ENCODE measurements at places on chromosomes 7 and 10.

- no peak overlapping the region for H3K27ac ChIP-seq
- no peaks in the 10 kb centered on the region for H3K27me3 ChIP-seq
- no peak overlapping the region for H3K4me3 ChIP-seq
- no peak for DNase-seq
- H3K4me1 ChIP-seq: peaks cover 20% of the 10 kb centered on the region
Observed at GRCh38 chr10:25257646-25258045, 82.8 kb downstream of the GPR158 start.

DNA sequence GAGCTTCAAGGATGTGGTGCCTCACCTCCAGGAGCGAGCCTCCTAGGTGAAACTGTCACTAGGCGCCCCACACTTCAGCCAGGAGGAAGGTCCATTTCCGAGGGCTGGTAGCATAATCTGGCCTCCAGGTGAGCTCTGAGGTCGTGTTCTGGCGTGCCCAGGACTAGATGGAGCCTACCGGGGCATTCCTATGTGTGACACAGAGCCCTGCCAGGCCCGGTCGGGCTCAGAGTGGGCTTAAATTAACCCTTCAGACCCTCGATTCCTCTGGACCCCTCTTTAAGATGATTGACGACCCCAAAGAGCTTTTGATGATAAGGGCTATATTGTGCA, 233.1 kb downstream of the EBF3 start:
- DNase-seq: no peak
- no peaks in the 10 kb centered on the region for H3K4me1 ChIP-seq
- H3K27me3 ChIP-seq: peaks cover 6% of the 10 kb centered on the region
- no peak overlapping the region for H3K27ac ChIP-seq
- H3K4me3 ChIP-seq: no peak overlapping the region

DNA sequence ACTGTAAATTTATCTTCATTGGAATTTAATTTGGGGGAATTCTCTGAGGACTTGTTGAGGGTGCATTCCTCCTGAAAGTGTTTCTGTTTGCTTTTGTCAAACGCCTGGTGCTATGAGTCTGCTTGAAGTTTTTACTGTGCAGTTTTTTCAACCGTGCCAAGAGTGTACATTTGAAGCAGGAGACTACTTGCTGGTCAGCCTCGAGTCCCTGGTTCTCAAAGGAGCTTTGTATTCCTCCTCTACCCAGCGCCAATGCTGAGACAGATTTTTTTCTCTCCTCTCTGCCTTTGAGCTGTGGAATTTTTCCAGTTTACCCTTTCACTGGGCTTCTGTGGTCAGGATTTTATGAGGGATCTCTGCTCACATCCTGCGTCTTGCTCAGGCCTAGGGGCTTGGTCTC, 62.1 kb downstream of the NPY start:
- H3K4me1 ChIP-seq: peaks cover 33% of the 10 kb centered on the region
- no peak overlapping the region for H3K4me3 ChIP-seq
- peaks cover 8% of the 10 kb centered on the region for H3K27me3 ChIP-seq
- peak overlapping the region; percentile 19 for H3K27ac ChIP-seq
- no peak for DNase-seq

DNA sequence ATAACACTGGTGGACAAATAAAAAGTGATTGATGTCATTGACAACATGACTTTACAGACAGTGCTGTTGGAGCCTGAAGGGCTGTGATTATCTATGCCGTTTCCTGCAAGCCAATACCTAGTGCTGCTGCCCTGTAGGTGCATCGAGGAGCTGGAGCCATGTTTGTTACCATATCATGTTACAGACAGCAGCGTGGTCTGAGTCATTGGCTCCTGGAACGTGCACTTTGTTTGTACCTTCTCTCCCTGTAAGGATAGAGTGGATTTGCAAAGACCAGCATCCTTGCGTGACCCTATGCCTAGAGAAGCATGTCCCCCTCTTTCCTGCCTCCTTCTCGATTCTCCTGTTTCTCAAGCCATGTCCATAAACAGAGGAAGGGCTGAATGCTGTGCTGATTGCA, 597.2 kb downstream of the TYW1 start:
- no peaks in the 10 kb centered on the region for H3K36me3 ChIP-seq
- H3K4me1 ChIP-seq: peaks cover 59% of the 10 kb centered on the region
- H3K27ac ChIP-seq: peak overlapping the region; percentile 66
- H3K27me3 ChIP-seq: peaks cover 32% of the 10 kb centered on the region
- no peak overlapping the region for H3K4me3 ChIP-seq

DNA sequence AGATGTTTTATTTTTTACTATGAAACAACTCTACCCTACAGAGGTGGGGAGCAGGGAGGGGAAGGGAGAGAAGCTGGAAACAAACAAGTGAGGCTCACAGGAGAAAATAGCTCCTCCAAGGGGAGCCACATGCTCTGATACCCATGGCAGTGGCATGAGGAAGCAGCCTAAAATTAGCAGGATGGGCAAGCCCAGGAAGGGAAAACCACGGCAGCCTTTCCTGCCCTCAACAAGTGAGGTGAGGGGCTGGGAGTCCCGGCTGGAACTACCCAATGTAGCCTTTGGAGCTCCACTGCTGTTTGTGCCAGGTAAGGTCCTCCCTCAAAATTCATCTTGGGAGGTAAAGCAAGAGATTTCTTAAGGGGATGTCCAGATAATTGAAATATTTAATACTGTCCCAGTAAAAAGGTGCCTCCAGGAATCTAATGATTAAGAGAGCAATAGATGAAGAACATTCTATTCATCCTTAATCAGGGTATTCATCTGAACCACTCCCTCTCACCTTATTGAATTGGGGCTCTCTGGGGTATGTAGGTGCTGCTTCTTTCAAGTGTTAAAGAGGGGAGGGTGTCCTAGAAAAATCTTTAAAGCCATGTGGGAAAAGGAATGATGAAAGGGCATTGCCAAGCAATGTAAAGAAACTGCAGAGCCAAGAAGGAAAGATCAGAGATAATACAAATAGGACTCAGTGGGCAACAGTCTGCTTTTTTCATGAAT, 12.8 kb upstream of the HERC4 start:
- H3K4me1 ChIP-seq: peaks cover 5% of the 10 kb centered on the region
- no peak overlapping the region for H3K27ac ChIP-seq
- H3K4me3 ChIP-seq: no peak overlapping the region
- peaks cover 3% of the 10 kb centered on the region for H3K27me3 ChIP-seq
- H3K36me3 ChIP-seq: no peaks in the 10 kb centered on the region

GRCh38 chr10:75611172-75611992, 180.0 kb downstream of the LRMDA start:
- DNase-seq: no peak
- peak overlapping the region; percentile 97 for H3K27ac ChIP-seq
- H3K27me3 ChIP-seq: no peaks in the 10 kb centered on the region
- H3K4me3 ChIP-seq: no peak overlapping the region

- peaks cover 10% of the 10 kb centered on the region for H3K36me3 ChIP-seq
- DNase-seq: no peak
- no peak overlapping the region for H3K4me3 ChIP-seq
- no peaks in the 10 kb centered on the region for H3K27me3 ChIP-seq
Observed at GRCh38 chr10:56771343-56771742, 410.3 kb upstream of the ZWINT start.

GRCh38 chr7:116614499-116615262, 57.3 kb upstream of the MET start:
- no peak for DNase-seq
- no peaks in the 10 kb centered on the region for H3K36me3 ChIP-seq
- H3K27me3 ChIP-seq: no peaks in the 10 kb centered on the region
- no peak overlapping the region for H3K27ac ChIP-seq
- no peak overlapping the region for H3K4me3 ChIP-seq

- peaks cover 18% of the 10 kb centered on the region for H3K4me1 ChIP-seq
- no peak overlapping the region for H3K27ac ChIP-seq
- no peaks in the 10 kb centered on the region for H3K36me3 ChIP-seq
- peak overlapping the region; percentile 77 for H3K4me3 ChIP-seq
- H3K27me3 ChIP-seq: peaks cover 23% of the 10 kb centered on the region
Observed at GRCh38 chr7:76257973-76258372, 44.5 kb upstream of the HSPB1 start.

GRCh38 chr10:77974396-77975074, 48.0 kb upstream of the DLG5 start:
- H3K4me1 ChIP-seq: peaks cover 32% of the 10 kb centered on the region
- peak; percentile 10 for DNase-seq
- H3K4me3 ChIP-seq: no peak overlapping the region

GRCh38 chr10:34503704-34504103, 311.4 kb downstream of the PARD3 start:
- H3K4me1 ChIP-seq: peaks cover 10% of the 10 kb centered on the region
- no peak overlapping the region for H3K27ac ChIP-seq
- H3K27me3 ChIP-seq: no peaks in the 10 kb centered on the region
- no peak for DNase-seq
- no peak overlapping the region for H3K4me3 ChIP-seq
- H3K36me3 ChIP-seq: peaks cover 12% of the 10 kb centered on the region

- peaks cover 29% of the 10 kb centered on the region for H3K36me3 ChIP-seq
- no peaks in the 10 kb centered on the region for H3K4me1 ChIP-seq
- H3K27me3 ChIP-seq: no peaks in the 10 kb centered on the region
- no peak for DNase-seq
Observed at GRCh38 chr10:19952224-19953010, 136.2 kb downstream of the PLXDC2 start.

DNA sequence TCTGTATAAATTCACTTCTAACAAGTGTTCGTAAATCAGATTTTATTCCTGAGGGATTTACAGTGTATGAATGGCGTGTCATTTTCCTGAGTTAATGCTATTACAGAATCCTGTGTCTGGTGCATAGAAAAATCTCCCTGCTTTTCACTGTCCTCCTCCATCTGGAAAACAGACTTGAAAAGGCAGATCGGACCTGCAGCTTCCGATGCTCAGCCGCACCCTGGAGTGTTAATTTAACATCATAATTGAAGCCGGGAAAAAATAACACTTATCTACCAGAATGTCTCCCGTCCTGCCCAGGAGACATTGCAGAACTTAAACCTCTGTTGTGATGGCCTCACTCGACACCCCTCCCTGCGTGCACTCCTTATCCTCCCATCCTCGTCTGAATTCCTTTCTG, 442.1 kb upstream of the FOXK1 start:
- H3K27me3 ChIP-seq: peaks cover 10% of the 10 kb centered on the region
- peaks cover 24% of the 10 kb centered on the region for H3K4me1 ChIP-seq
- no peak overlapping the region for H3K27ac ChIP-seq
- peaks cover 13% of the 10 kb centered on the region for H3K36me3 ChIP-seq
- DNase-seq: no peak

DNA sequence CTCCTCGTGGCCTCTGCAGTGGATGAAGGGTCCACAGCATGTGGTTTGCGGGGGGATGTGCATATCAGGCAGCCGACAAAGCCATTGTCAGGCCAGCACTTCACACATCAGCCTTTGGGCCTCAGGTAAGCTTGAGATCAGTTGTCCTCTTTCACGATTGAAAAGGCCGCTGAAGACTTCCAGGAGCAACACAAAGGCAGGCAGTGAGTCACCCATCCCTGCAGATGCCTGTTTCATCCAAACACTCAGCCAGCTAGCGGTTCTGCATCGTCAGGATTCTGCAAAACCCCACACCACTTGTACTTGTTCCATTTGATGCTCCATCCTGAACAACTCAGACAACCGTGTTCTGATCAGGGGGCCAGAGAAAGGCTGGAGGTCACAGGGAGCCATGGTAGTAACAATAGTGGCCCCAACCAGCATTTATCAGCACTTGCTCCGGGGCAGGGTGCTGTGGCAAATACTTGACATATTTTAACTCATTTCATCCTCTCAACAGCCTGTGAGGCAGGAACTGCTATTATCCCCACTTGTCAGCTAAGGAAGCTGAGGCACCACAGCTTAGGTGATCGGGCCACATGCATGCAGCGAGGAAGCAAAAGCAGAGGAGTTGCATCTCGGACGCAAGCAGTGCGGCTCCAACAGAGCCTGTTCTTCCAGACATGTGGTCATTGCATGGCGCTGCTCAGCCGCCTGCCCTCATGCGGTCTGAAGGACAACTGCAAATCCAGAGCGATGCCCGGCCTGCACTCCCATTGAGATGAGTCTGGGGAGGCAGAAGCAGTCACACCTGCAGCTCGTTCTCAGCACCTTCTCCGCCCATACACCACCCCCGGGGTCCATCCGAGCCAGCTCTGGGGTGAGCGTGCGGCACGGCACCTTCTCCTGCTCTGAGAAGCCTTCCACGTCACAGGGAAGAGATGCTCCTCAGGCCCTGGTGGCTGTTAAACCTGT, 144.9 kb downstream of the PAXIP1 start:
- H3K27me3 ChIP-seq: peaks cover 3% of the 10 kb centered on the region
- H3K4me1 ChIP-seq: no peaks in the 10 kb centered on the region
- no peak overlapping the region for H3K4me3 ChIP-seq
- no peak for DNase-seq

GRCh38 chr10:111944331-111944730, 239.2 kb downstream of the GPAM start:
- no peaks in the 10 kb centered on the region for H3K4me1 ChIP-seq
- no peaks in the 10 kb centered on the region for H3K36me3 ChIP-seq
- H3K4me3 ChIP-seq: no peak overlapping the region
- H3K27ac ChIP-seq: no peak overlapping the region

GRCh38 chr7:80636709-80637108, 1.7 kb upstream of the CD36 start:
- H3K4me3 ChIP-seq: no peak overlapping the region
- H3K27ac ChIP-seq: no peak overlapping the region
- H3K36me3 ChIP-seq: no peaks in the 10 kb centered on the region
- no peaks in the 10 kb centered on the region for H3K4me1 ChIP-seq
- no peak for DNase-seq

GRCh38 chr10:101839416-101840063, 4.1 kb downstream of the KCNIP2 start:
- peaks cover 42% of the 10 kb centered on the region for H3K27me3 ChIP-seq
- no peak overlapping the region for H3K27ac ChIP-seq
- peak overlapping the region; percentile 75 for H3K4me3 ChIP-seq
- H3K4me1 ChIP-seq: peaks cover 66% of the 10 kb centered on the region
- peak; percentile 71 for DNase-seq

DNA sequence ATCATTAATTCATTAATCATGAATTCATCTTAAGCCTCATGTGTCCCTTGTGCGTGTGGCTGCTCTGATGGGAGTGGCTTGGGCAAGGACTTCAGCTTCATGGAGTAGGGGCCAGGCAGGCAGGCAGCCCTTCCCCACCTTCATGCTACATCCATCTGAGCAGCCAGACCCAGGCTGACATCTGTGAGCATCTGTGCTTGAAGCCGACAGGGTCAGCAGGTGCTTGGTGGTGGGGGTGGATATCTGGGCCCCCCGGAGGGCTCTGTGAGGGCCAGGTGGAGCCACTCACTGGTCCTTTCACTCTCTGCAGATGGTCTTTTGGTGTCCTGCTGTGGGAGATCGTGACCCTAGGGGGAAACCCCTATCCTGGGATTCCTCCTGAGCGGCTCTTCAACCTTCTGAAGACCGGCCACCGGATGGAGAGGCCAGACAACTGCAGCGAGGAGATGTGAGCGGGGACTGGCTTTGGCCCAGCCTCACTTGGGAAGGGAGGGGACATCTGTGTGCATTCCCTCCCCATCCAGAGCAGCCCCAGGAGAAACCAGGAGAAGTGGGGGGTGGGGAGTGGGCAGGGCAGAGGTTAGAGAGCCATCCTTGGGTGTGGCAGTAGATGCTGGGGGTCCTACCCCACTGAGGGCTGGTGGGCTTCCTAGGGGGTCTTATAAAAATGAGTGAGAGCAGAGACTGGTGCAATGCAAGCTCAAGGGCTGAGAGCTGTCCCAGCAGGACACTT, 14.7 kb upstream of the CSGALNACT2 start:
- H3K4me1 ChIP-seq: peaks cover 28% of the 10 kb centered on the region
- H3K27ac ChIP-seq: no peak overlapping the region
- no peak overlapping the region for H3K4me3 ChIP-seq

Data from nephron progenitor cell (in vitro differentiated cells).